Stimulated activated CD4-positive, alpha-beta T cell treated with anti-CD3 and anti-CD28 coated beads, Interleukin-1b, Interleukin-23, amount 100 ng/mL, for 4 hours (primary cell): ENCODE measurements at places on chromosomes 7 and 10.
A peak's percentile ranks its signal among the peaks of the same experiment; 100 is the strongest.

DNA sequence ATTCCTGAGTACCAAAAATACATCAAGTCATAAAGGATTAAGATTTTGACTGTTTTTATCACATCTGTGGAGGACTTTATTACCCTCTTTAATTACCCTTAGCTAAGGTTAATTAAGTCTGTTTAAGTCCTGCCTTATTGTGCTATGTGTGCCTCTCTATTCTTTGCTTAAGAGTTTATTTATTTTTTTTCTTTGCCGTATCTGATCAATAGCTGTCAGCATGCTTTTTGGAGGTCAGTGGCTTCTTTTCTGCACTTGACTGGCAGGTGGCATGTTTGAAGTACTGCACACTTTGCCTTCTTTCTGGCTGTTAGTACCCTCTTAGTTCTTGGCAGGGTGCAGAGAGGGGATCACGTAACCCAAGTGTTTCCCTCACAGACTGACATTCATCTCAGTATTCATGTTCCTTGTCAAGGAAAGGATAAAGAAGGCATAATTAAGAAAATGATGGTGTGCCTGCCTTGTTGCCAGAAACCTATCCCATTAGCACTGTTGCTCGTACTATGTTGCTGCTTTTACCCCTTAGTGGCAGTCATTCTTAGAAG lies 225.8 kb downstream of the EXOC4 start:
- DNase-seq, result no peak

GRCh38 chr10:65194555-65194954 lies 1673.4 kb downstream of the REEP3 start:
- no peak for DNase-seq

GRCh38 chr7:151018421-151019129 lies 5.7 kb downstream of the ATG9B start:
- DNase-seq, result no peak

GRCh38 chr10:87635498-87636312 lies 24.0 kb upstream of the PAPSS2 start:
- no peak for DNase-seq

GRCh38 chr10:72762042-72762441 lies 70.1 kb downstream of the MCU start:
- no peak for DNase-seq

- peak; percentile 14 for DNase-seq
Observed at GRCh38 chr10:100655760-100656421, 89.5 kb upstream of the PAX2 start.

DNA sequence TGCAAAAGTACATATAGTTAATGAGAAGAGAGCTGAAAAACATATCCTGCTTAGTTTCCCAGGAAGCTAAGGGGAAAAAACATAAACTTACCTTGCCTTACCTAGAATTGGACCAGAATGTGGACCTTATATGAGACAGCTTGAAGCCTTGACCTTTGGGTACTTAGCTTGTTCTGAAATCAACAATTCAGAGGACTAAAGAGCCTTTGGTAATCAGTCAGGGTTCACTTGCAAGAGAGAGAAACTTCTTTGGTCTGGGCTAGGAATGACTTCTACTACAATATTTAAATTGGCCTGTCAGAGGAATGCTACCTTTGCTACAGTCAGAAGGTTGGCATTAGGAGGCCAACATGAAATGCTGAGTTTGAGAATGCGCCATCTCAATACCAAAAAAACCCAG lies 24.9 kb downstream of the SAMD8 start:
- DNase-seq, result no peak

DNA sequence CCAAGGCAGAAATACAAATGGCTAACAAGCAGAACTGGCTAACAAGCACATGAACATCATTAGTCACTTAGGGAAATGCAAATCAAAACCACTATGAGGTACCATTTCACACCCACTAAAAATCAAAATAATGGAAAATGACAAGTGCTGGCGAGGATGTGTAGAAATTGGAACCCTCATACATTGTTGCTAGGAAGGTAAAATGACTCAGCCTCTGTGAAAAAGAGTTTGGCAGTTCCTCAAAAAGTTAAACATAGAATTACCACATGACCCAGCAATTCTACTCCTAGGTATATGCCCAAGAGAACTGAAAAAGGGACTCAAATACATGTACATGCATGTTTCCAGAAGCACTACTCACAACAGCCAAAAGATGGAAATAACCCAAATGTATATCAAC lies 52.8 kb upstream of the ANAPC16 start:
- no peak for DNase-seq
